ENCODE measurements at places on chromosomes 5 and 9.

GRCh38 chr9:34518110-34518616 lies 4.6 kb downstream of the ENHO start:
- DNase-seq, result no peak

DNA sequence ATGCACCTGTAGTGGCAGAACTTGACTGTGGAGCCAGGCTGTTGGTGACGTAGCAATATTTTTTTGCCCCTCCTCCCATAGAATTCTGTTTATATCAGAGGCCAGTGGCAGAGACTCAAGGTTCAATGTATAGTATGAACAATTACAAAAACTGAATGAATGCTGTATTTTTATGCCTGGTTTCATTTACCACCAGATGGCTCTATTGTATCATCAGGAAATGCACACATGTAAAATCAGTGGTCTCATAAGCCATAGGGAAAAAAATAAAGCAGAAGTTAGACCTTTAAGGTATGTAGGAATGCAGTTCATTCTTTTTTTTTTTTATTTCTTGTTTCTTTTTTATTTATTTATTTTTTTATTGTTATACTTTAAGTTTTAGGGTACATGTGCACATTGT lies 43.6 kb downstream of the CCDC192 start:
- no peak for DNase-seq

- no peak for DNase-seq
Measured at GRCh38 chr9:136542241-136543040, 3.4 kb downstream of the NOTCH1 start.

GRCh38 chr9:134870746-134871662 lies 9.6 kb upstream of the FCN2 start:
- DNase-seq, result no peak

GRCh38 chr5:80989883-80990282 lies 29.7 kb downstream of the RASGRF2 start:
- no peak for DNase-seq

DNA sequence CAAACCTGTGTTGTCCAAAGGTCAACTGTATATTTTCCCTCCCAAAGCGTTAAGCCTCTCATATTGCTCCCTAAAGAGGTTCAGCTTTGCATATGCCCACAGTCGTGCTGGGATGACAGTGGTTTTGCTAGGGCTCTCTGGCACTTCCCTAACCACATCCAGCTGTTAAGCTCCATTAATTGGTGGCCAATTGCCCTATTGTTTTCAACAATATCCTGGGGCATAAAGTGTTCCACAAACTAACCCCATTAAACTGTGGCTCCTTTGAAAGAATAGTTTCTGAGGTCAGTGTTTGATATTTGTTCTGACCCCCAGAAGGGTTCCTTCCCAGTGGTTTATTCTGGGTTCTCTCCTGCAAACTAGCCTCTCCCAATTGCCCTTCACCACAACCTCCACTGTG lies 194.5 kb downstream of the HSD17B3 start:
- no peak for DNase-seq

DNA sequence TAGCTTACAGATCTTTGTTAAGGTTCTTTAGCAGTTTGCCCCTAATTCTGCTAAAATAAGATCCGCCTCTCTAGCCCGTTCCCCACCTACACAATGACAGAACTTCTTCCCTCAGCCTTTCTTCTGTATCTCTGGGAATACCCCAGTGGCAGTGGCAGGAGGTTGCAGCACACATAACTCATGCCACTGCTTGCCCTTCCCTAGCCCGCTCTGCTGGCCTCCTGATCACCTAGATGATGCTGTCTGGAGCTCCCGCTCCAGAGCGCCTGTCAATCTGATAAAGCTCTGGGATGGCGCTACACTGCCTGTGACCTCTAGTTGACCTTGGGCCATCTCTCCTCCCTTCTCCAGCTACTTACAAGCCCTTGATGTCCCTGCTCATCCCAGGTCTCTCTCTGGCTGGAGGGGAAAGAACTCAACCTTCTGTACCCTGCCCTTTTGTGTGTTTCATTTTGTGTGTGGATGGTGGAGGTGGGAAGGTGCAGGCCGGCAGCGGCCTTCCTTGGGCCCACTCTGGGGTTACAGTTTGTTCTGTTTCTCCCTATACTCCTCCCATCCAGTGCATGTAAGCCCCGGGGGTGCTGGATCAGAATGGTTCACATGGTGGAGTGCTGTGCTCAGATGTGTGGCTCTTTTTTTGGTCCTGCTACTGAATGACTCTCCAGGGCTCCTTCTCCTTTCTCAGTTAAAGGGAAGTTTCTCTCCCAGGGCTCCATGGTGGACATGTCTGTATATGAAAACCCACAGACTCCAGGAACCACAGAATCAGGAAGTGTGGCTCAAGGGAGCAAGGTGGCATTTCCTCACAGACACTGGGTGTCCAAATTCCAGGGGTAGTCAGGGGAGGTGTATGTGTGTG lies 29.1 kb downstream of the MTX3 start:
- no peak for DNase-seq
